CD4-positive, alpha-beta T cell treated with Interleukin-2 at 100 ng/mL for 4 hours (primary cell): ENCODE measurements at places on chromosomes 6 and 20.

DNA sequence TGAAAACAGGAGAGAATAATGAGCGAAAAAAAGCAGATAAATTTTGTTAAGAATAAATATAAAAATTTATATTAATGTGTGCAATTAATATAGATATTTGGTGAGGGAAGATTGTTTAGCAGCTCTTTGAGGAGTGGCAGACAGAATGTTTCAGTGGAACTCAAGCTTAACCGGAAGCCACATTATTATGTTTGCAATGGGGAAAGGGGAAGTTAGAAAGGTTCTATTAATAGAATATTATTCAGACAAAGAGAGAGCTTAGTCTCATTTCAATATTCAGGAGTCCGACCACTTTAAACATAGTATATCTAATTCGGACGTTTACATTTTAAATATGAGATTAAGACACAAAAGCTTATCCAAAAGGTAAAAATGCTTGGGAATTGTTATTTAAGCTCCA, 81.6 kb upstream of the KHDRBS2 start:
- no peak for DNase-seq

DNA sequence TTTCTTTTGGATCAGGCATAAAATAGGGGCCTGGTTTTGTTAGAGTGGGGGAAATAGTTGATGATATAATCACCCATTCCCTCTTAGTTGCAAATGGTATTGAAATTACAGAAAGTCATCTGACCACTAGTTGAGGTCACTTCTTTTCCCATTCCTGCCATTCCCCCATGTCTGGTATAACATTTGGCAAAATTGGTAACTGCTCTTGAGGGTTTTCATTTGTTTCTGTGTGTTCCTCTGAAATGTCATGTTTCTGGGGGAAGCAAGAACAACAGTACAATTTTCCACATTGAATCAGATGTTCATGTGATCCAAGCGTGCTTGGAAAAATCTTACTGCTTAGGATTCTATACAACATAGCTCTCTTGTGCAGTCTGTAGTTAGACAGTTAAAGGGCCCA, 7.3 kb downstream of the AIG1 start:
- DNase-seq: no peak

- DNase-seq: no peak
Observed at GRCh38 chr20:42346189-42347170, 728.3 kb upstream of the CHD6 start.

DNA sequence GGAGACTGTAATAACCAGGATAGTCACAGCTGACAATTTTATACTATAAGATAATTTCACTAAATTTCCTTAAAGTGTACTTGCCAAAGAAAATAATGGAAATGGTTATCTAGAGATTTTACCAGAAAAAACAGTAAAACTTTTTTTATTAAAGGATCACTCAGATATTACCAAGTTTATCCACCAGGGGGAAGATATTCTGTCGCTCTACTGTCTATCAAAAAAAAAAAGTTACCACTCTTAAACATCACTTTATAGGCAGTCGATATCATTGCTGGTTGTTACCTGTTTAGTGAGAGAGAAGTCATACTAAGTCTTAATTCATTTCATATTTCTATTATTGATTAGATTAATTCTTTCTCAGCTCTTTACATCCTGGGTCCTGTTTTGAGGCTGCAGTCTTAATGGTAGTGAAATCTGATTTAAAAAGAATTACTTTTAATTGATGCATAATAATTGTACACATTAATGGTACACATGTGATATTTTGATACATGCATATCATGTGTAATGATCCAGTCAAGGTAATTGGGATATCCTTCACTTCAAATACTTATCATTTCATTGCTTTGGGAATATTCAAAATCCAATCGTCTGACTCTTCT, 18.9 kb downstream of the L3MBTL3 start:
- DNase-seq: peak; percentile 42

GRCh38 chr20:13349235-13349604, 128.1 kb downstream of the ISM1 start:
- DNase-seq: no peak

DNA sequence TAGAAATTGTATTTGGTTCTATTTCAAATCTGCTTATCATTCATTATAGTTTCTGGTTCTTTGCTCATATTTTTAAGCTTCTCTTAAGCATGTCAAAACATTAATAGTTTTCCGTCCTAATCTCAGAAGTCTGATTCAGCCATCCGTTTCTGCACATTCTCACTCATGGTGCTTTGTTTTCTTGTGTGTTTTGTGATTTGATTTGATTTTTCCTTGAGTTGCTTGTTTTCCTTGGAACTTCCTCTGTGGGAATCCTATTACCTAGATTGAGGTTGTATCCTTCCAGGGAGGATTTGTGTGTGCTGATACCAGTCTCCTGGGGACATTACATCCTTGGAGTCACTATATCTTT, 7.9 kb downstream of the SNX9 start:
- no peak for DNase-seq
